ENCODE measurements at places on chromosomes 7 and 10. TPM values are rescaled to one million over a fixed set of nuclear protein-coding genes. Genes with fewer than 3 reads are reported as not detected.
A peak's percentile ranks its signal among the peaks of the same experiment; 100 is the strongest.

Gene C10orf67
- total RNA-seq, result not detected

DNA sequence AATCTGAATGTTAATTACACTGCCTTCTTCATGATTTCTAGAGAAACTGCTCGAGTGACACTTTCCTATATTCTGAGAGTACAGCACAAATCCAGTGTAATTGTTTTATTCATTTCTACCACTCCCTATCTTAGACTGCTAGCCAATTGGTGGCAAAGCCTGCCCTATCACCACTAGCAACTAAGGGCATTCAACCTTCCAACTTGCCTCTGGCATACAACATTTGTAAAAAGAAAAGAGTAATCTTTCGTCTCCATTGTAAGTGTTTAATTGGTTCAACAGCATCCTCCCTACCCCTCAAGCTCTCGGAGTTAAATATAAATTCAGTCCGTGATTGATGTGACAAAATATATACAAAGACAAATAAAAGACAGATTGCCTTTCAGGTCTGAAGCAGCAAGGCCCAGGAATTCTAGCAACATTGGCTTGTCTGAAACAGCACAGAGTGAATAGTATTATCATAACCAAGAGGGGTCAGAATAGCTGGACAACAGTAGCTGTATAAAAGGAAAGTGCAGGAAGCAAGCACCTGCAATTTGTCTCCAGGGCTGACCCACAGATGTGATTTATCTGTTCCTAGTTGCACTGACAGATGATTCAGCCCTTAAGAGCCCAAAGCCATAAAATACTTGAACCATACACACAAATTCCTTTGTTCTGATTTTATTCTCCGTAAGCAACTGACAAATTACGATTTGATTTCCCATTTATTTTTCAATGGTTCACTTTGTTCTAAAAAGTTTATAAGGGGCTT is 47.6 kb upstream of the ANKRD1 start:
- no peak for DNase-seq

DNA sequence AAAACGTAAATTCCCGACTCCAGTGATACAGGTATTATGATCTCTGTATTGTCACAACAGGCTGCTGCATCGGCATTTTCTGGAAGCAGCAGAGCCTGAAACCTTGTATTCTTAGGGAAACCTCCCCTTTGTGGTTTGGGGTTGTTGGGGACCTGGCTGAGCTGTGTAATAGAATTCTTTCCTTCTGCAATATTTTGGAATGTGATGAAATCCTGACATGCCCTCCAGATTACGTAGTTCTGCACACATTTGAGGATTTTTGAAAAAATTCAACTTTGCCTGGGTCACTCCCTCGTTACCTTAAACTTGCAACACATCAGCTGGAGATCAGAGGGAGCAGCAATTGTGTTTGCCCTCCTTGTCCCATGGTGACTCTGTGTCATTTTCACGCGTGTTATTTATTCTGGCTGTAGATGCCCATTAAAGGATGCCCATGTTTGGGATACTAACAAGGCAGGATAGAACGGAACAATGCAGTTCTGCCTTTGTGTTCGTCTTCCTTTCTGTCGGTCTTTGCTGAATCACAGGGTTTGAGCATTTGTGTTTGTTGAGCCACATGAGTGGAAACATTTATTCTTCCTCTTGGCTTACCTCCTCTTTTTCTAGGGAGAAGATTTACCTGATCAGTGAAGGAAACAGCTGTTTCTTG is 181.7 kb downstream of the TCF7L2 start:
- no peak for DNase-seq

Gene SPOCK2
- 0.17 TPM for total RNA-seq

Gene SHH
- not detected for total RNA-seq

GRCh38 chr10:43057831-43058340 is 19.0 kb upstream of the RET start:
- no peak for DNase-seq

DNA sequence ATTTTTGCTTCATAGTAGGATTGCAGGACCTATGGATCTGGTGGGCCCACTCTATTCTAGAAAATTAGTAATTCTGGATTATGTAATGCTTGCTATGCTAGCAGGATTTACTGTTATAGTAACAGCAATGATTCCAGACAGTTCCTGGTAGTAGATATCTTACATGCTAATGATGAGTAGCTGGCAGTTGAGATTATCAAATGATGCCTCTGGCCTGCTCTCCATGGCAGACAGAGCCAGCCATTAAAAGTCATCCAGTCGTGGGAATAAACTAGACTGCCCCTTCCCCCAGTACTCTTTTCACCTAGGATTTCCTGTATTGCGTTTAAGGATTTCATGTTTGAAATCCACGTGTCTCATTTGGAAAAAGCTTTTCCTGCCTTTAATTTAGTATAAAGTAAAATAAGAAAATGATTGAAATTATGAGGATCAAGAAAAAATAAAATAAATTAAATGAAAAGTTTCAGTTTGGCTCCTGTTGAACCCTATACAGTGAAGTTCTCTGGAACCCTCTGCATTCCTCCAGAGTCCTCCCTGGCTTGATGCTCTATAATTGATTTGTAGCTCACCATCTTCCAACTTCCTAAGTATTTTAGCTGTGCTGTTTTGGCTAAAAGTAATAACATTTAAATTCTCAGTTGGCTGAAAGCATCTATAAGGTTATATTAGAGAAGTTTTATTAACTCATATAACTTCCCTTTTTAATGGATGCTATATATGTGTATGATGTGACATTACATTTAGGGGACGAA is 14.6 kb downstream of the UMAD1 start:
- DNase-seq, result no peak

Gene PRDX3
- 417 TPM for total RNA-seq

DNA sequence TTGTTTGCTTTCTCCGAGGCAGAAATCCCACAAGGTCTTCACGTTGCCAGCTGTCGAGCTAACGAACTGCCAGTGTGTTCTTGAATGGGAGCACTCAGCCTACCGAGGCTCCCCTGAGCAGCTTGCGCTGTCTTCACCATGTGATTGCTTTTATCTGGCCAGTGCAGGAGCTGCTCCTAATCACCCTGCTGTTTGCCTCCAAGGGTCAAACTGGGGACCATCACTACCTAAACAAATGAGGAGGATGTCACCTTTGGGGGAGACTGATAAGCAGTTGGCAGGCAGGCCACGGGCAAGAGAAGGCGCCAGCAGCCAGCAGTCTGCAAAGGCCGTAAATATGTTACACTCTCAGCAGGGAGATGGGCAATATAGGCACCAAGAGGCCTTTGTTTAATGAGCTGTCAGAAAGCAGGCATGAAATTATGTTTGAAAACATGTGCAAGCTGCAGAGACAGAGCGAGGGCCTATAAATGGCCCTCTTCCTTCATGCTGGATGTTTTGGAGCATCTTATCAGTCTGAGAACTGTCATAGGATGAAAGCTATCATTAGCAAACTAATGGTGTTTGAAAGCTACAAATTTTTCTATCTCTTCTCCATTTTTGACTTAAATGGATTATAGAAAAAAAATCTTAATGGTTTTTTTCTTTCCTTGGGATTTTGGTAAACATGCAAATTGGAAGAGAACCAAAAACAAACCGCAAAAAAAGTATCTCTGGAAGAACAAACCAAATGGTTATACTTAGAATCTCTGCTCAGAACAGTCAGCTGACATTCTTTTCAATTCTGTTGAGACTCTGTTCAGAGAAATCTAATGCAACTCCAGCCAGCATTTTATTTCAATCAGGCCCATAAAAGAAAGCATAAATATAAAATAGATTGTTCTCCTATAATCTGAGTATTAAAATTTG is 267.3 kb upstream of the NPVF start:
- DNase-seq, result peak; percentile 21

Gene CACNB2
- not detected for total RNA-seq

Gene CYP3A7
- not detected for total RNA-seq

Gene GRB10
- not detected for total RNA-seq

GRCh38 chr10:37937864-37938263 is 38.6 kb downstream of the ZNF25 start:
- DNase-seq, result no peak

DNA sequence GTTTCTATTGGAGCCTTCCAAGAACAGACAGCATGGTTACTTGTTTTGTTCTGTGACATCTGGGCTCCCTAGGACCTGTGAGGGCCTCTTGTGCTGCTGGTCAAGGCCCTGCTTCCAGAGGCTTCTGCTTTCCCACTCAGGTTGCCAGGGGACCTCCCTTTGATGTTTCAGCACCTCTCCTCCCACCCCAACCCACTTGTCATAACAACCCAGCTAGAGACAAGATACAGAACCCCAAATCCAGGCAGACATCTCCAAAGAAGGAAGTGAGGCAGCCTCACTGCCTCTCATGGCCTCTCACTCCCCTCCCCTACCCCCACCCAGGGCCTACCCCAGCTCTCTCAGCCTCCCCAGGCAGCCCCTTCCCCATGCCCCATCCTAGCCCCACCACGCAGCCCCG is 11.3 kb downstream of the NFKB2 start:
- DNase-seq, result no peak

Gene FGL2
- total RNA-seq, result not detected

GRCh38 chr7:135074096-135074495 is 73.8 kb upstream of the TMEM140 start:
- no peak for DNase-seq

- no peak for DNase-seq
Observed at GRCh38 chr10:56662765-56663447, 301.8 kb upstream of the ZWINT start.

DNA sequence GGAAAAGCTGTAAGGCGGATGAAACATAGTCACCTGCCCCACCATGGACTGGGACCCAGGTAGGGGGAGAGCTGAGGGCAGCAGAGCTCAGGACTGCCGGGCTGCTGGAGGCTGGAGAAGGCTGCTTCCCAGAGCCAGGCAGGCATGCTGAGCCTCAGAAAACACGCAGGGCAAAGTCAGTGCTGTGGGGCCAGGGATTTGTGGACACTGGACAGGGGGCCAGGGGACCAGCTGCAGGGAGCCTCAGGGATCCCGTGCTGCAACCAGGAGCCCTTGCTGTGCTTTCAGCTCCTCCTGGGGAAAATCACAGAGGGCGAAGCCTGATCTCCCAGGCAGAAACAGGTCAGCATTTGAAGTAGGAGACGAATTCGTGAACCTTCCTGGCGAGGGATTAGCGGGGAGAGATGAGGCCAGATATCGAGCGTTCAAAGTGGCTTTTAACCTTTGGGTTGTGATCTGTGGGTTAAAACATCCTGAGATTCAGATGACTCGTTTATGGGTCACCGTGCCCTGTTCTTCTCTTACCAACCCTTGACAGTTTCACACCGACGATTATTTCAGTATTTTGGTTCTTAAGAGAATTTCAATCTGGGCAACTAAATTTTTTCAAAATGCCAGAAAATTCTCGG is 85.6 kb upstream of the SHH start:
- no peak for DNase-seq

DNA sequence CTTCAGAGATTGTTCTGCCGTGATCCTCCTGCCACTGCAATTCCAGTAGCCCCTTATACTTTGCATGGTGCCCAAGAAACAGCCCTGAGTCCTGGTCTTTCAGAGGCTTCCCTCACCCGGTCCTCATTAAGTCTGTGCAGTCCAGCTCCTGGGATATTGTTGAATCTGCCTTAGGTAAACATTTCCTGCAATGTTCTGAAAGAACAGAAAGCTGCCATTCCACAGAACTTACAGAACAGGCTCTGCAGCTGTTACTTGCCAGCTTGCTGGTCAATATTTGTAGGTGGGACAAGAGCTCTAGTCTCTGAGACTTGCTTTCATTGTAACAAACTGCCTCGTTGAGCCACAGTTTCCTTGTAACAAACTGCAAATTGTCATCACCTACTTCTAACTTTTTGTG is 115.0 kb upstream of the KIF5B start:
- no peak for DNase-seq

Gene HECW1
- not detected for total RNA-seq

Gene TAS2R41
- not detected for total RNA-seq

GRCh38 chr7:11573128-11573750 is 258.8 kb downstream of the THSD7A start:
- DNase-seq, result no peak

Gene PPP1R9A
- total RNA-seq, result 3.3 TPM

GRCh38 chr7:147711447-147711846 is 879.1 kb upstream of the C7orf33 start:
- no peak for DNase-seq

DNA sequence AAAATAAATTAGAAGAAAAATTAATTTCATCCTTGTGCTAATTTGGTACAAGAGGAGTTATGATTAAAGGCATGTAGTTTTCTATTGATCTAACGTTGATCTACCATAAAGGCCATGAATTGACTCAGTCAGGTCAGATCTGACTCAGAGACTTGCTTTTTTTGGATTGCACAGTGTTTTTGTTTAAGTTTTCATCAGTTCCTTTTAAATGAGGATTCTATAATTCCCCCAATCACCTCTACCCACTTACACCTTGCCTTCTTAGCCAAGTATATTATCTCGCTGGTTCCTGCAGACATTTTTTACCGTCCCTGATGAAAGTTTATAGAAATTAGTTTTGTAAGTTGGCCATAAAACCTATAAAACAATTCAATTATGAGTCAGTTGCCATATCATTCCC is 132.4 kb upstream of the PALS2 start:
- DNase-seq, result no peak

GRCh38 chr10:58840840-58841435 is 328.3 kb downstream of the BICC1 start:
- DNase-seq, result no peak

DNA sequence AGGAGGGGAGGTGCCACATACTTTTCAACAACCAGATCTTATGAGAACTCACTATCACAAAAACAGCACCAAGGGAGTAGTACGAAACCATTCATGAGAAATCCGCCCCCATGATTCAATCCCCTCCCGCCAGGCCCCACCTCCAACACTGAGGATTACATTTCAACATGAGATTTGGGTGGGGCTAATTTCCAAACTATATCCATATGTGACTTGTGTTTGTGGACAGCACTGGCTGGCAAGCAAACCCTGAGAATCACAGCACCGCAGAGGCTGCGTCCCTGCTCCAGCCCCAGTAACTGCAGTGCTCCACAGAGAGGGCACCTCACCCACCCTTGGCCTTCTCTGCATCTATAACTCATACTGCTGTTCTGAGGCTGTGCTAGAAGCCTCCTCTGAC is 211.2 kb upstream of the PODXL start:
- no peak for DNase-seq

Gene LEP
- total RNA-seq, result not detected

DNA sequence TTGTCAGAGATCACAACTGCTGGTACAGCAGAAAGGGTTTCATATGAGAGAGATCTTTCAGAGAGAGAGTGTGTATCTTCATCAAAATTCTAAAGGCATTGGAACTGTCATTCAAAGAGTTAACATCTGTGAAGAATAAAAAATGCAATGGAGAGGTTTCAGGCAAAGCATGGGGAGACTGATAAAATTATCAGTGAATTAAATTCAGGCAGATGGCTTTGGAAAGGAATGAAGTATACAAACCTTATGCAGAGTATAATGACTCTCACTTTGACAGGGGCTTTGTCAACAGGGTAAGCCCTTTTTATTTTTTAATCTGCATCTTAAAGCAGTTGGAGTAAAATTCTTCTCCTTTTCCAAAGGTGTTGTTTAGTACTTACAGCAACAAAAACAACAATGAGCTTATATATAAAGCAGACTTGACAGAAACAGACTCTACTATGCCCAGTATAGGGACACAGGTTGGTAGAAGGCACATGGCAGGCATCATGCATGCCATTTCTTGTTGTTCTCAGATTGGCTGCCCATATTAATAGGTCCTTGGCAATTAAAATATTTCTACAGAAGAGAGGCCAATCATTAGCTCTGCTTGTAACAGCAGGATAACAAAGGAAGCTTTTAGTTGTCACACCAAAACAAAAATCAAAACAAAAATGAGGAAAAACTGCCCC is 54.9 kb upstream of the NXPH1 start:
- DNase-seq, result no peak

Measured in G401 (cell line).